Bone marrow (tissue), 2 donors: ENCODE measurements at places on chromosomes 5 and 9.

GRCh38 chr5:78129597-78129996 lies 164.9 kb downstream of the AP3B1 start:
- DNase-seq = no peak

- no peak for DNase-seq
These were observed 32.3 kb downstream of the HK3 start for GRCh38 chr5:176866707-176867310.

GRCh38 chr5:115484368-115484767 lies 60.2 kb downstream of the FEM1C start:
- DNase-seq = no peak

GRCh38 chr9:72790989-72791388 lies 161.9 kb downstream of the ALDH1A1 start:
- no peak for DNase-seq

DNA sequence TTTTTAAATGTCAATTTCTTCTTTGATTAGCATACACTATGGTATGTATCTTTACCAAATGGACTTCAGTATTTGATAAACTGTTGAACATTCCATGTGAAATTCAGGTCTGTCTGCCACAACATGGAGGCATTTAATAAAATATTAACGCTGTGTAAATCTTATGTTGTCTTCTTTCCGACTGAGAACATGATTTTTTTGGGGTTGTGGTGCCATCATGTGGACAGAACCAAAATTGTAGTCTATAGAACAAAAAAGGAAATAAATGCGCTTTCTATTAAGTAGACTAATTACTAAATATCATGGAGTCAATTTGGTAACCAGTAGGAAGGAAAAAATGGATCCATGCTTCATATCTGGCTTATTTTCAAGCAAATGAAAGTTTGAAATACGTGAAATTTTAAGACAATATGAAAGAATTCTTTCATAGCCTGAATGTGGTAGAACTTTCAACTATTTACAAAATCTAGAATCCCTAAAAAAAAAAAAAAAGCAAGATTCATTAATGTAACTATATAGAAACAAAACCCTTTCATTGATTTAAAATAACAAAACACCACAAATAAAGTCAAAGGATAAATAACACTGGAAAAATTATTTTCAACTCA lies 2.8 kb upstream of the PLK2 start:
- DNase-seq = peak; percentile 33

DNA sequence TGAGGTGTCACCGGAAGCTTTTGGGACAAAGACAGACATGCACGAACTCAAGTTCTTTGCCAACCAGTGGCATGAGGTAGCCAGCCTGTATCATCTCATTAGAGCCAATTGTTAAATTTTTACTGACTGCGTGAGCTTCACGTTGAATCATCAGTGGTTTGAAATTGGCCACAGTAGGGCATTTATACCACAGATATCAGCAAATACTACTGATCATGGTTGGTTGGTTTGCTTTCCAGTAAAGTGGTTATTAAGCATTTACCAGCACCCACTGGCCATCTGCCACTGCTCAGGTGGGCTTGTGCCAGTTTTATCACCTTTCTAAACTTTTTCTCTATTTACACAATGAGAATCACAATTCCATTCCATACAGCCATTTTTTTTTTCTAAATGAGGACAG lies 28.4 kb upstream of the SHC3 start:
- no peak for DNase-seq

- DNase-seq = no peak
These were observed 29.9 kb upstream of the DENND1A start for GRCh38 chr9:123959787-123960186.

DNA sequence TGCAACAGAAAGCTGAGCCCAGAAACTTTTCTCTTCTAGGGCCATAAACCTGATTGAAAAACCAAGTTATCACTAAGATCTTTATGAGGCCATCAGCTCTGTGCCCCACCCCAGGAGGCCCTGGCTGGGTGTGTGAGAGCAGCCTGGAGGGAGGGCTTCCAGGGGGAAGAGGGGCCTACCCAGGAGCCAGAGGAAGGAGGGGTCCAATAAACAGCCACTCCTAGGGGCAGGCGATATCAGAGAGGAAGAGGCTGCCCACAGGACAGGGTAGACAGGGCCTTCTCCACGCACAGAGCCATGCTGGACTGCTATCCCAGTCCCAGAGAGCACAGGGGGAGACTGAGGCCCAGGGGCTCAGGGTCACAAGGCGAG lies 4.5 kb upstream of the CDX1 start:
- no peak for DNase-seq

GRCh38 chr9:14692470-14693250 lies 572 bp downstream of the ZDHHC21 start:
- no peak for DNase-seq

GRCh38 chr9:13800776-13801175 lies 513.2 kb downstream of the NFIB start:
- no peak for DNase-seq

DNA sequence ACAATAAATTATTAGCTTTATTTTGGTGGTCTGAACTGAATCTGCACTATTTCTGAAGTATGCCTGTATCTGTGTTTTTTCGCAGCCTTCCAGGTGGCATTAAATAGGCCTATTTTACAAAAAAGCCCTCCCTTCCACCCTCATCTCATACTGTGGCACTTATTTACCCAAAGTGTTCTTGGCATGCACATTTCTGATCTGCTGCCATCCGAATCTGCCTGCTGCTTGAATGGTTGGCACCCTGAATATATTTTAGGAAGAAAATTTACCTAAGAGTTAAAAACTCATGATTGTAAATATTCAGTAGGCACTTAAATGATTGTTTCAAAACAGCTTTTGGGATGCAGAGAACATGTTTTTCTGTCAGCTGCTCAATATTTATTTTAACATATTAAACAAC lies 150.1 kb downstream of the SLC28A3 start:
- DNase-seq = no peak

- DNase-seq = no peak
These were observed 59.0 kb downstream of the BASP1 start for GRCh38 chr5:17276445-17276844.

GRCh38 chr9:27421577-27421976 lies 102.5 kb upstream of the IFNK start:
- DNase-seq = no peak

DNA sequence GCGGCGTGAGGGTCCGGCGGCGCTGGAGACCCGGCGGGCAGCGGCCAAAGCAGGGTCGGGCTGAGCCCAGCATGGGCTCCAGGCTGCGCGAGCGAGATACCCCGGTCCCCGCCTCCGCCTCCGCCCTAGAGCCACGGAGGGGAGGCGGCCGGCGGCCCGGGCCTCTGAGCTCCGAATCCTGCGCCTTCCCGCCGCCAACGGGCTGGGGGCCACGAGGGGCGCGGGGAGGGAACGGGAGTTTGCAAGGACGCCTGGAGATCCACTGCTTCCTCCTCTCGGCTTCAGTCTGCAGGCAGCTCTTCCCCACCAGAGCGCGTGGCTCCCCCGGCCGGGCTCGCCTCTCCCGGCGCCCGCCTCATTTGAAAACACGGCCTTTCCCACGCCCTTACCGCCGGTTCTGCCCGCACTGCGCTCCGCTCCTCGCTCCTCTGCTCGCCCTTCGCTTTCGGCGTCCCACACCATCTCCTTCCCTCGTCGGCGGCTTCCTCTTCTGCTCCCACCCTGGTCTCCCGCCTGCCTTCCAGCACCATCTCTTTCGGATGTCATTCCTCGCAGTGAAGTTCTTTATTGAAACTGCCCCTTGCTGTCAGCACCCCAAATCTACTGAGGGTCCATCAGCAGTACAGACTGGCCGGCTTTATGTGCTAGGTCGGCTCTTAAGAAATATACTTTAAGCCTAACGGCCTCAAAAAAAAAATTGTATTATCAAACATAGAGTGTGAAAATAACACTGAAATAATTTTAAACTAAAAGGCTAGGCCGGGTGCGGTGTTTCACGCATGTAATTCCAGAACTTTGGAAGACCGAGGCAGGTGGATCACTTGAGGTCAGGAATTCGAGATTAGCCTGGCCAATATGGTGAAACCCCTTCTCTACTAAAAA lies 105.0 kb upstream of the FAM120A start:
- no peak for DNase-seq

DNA sequence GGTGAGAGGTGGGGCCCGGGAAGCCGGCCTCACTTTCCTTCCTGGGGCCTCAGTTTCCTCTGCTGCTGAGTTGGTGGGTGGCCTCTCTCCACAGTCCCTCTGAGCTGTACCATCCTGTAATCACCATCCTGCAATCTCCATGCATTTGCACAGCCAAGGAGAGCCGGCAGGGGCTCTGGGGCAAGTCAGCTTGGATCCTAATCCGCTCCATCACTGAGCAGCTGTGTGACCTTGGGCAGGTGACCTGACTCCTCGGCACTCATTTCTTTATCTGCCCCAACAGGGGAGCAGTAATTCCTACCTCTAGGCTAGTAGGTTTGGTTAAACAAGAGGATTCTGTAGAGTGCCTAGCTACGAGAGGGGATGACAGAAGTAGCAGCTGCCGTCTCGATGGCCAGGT lies 88.2 kb upstream of the ZNF618 start:
- no peak for DNase-seq

DNA sequence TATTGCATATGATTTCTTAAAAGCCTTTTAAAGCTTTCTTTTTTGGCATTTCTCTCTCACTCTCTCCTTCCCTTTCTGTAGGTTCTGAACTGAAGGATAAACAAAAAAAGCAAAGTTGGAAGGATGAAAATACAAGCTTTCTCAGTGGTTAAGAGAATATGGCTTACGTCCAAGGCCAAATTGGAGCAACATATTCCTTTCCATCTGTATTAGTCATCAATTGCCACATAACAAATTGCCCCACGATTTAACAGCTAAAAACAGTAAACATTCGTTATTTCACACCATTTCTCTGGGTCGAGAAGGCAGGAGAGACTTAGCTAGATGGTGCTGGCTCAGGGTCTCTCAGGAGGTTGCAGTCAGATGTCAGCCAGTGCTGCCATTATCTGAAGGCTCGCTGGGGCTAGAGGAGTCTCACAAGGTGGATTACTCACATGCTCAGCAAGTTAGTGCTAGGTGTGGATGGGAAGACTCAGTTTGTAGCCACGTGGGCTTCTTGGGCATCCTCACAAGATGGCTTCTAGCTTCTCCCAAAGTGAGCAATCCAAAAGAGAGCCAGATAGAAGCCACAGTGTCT lies 2.0 kb upstream of the ROR2 start:
- DNase-seq = no peak

DNA sequence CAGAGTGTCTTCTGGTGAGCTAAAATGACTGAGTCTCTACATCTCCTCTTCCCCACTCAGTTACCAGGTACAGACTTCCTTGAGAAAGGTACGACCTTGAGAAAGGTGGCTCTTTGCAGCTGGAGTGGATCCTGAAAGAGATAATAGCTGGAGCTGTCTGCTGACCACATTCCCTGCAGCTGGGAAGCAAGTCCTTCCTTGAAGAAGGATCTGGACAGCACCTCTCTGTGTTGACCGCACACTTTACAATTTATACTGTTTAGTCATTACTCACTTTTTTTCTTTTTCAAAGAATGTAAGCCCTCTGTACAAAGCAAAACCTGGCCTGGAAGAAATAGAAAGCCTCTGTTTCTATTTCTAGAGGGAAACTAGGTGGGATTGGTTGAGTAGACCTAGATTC lies 148.8 kb downstream of the MACIR start:
- DNase-seq = no peak
